ENCODE measurements at places on chromosomes 12 and 14. TPM values are rescaled to one million over a fixed set of nuclear protein-coding genes. Genes with fewer than 3 reads are reported as not detected.

DNA sequence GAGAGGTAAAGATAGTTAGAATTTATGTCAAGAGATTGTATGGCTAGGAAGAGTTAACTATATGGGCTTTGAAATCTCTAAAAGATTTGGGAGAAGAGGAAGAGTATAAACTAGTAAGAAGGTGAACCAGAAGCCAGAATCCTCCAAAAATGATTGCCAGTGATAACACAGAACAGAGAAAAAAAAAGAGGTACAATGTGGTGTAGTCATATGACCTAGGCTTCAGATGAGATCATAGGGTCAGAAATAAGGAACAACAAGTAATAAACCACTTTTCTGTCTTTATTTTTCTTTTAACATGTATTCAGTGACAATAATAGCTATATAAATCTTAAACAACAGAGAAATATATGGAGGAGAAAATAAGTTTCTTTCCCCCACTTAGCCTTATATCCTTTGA is 2.0 kb upstream of the NECAP1 start:
- DNase-seq, result no peak

DNA sequence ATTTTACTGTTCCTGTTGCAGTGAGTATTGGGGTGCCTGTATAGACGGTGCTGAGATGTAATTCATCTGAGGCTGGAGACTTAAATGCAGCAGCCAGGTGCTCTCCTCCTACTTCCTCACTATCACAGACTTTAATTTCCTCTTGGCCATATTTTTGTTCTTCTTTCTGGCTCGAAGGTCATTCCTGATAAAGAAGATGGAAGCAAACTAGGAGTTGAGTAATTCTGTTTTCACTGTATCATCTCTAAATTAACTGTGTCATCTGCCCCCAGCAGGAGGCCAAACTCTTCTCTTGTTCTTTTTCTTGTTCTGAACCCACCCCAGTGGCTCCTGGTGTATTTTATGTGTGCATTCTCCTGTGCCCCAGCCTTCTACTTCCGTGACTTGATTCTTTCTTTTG is 141.7 kb upstream of the ARHGAP5 start:
- DNase-seq, result no peak

Gene JPH4
- not detected for total RNA-seq

Gene DNAJC22
- total RNA-seq, result 1.0 TPM

DNA sequence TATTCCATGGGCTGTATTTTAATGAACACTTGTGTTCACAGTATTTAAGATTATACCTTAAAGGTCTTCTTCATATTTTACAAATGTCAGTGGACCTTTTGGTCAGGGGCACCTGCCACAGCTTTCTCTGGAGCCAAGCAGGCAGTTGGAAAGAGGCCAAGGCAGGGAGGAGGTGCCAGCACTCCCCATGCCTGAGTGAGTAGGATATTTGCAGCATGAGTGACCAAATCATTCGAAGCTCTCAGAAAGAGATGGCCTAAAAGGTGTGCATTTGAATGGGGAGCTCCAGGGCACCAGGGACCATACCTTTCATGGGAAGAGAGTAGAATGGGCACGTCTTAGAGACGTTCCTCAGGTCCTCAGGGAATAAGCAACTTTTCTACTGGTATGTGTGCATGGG is 121.6 kb downstream of the GPR135 start:
- DNase-seq, result no peak

DNA sequence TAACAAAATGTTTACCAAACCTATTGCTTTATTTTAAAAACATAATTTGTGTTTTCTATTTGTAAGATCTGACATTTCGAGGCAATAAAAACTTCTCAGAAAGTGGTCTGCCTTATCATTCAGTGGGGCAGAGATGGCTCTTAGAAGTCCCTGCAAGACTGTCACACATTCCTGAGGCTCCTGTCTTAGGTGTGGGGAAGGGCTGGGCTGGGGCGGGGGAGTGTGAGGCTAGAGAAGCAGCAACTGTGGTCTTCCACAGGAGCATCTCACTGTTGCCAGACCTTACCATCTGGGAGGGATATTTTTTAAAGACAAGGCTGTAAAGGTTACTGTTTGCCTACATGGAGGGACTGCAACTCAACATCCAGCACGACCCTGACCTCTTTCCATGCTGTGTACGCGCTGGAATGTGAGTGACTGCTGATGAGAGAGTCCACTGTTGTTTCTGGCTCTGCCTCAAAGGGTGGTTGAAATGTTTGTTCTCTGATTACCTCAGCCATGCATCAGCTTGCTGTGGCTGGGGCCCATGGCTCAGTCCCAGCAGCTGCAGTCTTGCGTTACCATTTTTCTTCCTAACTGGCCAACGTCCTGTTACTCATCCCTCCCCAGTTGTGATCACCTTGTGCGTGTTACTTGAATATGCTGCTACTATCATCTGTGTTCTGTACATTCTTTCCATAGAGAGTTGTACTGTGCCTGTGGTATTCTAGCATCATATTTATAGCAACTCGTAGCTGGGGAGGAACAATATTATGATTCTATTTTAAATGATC is 12.4 kb downstream of the ERG28 start:
- DNase-seq, result peak; percentile 95

Gene CLEC7A
- not detected for total RNA-seq

GRCh38 chr12:13383379-13383778 is 186.9 kb downstream of the EMP1 start:
- no peak for DNase-seq

GRCh38 chr12:124756166-124756565 is 107.5 kb downstream of the SCARB1 start:
- no peak for DNase-seq

DNA sequence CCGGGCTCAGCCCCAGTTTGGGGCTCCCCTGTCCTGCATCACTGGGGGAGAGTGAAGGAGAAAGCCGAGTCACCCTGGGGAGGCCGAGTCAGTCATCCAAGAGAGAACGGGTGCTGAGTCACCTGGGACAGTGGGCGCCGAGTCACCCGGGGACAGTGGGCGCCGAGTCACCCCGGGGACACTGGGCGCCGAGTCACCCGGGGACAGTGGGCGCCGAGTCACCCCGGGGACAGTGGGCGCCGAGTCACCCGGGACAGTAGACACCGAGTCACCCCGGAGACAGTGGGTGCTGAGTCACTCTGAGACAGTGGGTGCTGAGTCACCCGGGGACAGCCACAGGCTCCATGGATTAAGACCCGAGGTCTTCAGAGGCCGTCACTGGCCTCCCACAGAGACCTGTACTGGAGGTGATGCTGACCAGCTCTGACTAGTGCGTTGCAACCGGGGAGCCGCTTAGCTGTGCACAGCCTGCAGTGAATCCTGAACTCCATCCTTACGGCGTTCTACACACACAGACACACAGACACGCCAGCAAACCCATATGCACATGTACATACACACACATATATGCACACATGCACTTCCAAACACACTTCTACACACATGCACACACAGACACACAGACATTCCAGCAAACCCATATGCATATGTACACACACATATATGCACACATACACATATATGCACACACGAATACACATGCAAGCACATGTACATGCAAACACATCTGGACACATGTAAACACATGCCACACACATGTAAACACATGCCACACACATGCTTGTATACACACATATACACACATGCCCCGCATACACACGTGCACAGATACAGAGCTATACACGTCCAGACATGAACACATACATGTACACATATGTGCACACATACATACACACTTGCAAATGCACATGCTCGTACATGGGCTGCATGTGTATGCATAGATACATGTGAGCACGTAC is 64.9 kb upstream of the GALNT9 start:
- no peak for DNase-seq

DNA sequence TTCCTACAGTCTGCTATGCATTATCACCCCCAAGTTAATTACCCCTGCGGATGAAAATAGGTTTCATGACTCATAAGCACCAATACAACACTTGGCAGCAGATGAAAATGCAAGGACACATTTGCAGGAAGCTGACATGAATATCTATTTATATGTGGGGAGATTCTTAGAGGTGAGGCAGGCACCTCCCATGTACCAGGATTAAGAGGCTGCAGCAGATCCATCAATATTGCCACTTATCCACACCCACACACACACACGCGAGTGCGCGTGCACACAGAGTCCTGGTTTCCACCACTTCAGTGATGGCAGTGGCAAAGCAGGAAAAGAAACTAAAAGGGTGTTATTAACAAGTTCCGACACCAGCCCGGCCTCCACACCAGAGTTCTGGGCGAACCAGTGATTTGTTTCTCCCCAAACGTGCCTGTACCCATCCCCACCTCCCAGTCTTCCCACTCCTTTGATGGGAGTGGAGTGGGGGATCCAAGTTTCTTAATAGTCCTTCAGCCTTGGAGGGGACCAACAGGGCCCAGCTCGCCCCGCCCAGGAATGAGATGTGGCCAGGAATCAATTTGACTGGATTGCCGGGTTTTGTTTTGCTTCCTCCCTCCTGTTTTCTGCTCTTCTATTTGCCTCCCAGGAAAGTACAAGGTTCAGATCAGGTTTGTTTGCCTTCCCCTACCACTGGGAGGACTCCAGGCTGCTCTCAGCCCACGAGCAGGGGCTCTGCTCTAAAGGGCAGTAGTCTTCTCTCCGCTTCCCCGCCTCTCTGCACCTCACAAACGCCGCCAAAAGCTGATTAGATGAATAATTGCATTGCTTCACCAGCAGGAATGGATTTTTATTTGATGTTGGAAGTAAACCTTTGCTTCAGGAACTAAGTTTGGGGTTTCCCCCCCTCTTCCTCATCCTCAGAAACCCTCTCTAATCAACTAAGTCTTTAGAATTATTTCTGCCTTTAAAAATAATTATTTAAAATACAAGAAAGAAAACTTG is 5.2 kb downstream of the IRF2BPL start:
- no peak for DNase-seq

DNA sequence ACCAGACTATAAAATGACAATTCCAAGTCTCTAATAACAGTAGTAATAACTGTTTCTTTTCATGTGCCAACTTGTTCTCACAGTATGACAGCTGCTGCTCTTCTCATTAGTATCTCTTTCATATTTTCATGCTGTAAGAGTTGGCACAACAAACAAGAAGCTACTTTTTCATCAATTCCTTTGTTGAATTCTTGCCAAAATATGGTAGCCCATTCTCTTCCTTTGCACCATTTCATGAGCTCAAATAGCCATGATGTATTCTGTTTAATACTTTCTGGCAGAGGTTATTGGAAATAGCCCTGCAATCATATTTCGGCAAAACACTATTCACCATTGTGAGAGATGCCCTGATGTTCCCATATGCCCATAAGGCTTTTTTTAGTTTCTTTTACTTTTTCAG is 1100.7 kb downstream of the TRHDE start:
- DNase-seq, result no peak

Gene NPAS3
- total RNA-seq, result 0.07 TPM

Gene RD3L
- not detected for total RNA-seq

GRCh38 chr12:5176036-5176435 is 132.4 kb downstream of the KCNA5 start:
- no peak for DNase-seq

- no peak for DNase-seq
Observed at GRCh38 chr14:71437870-71438269, 494.4 kb upstream of the RGS6 start.

GRCh38 chr12:4056910-4057845 is 184.0 kb upstream of the PARP11 start:
- no peak for DNase-seq

DNA sequence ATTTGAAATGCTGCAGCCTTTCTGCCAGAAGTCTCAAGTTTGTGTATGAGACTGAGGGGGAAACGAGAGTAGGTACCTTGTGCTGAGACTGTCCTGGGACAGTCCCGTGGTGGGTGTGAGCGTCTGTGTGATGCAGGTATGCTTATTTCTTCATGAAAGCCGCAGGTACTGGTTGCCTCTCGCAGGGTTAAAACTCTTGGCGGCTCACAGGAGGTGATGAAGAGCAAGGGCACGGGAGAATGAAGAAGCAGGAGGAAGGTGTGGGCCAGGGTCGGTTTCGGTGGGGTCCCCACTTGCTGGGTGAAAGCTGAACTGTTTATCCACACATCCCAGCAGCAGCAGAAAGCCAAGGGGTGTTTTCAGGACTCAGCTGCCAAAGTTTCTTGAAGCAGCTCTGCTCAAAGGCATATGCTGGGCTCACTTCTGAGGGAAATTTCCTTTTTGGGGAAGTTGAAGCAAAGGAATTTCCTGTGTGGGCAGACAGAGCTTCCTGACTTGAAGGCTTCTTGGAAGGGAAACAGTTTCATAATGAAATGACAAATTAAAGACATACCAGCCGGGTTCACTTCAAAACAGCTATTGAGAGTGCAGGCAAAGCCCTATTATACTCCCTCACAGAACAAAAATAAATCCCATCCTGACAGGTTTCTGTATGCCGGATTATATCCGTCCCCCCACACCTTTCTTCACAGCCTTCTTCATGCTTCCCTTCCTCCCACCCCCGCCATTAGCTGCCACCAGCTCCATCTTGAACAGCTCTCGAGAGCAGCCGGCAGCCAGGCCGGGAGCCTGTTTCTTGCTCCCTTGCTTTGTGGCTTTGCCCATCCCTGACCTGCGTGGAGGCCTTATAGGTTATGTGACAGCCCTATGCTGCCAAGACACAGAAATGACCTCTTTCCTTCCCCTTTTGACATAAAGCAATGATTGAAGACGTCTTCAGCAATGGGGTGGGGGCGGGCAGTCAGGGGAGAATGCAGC is 116.6 kb downstream of the ETV6 start:
- DNase-seq, result no peak

DNA sequence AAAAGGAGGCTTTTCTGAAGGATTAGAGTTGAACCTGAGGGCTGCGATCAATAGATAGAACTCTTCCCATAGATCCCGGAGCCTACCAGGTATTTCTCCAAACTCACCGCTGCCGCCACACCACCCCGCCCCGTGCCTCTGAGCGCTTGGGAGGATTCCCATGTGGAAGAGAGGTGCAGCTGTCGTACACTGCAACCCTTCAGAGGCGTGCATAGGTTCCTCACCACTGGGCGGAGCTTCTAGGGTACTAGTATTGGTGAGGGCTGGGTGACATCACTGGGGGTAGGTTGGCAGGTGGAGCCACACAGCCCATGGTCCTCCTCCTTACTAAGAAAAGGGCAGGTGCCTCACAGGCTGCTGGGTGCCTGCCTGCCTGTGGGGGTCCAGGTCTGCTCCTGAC is 127.0 kb downstream of the TSPAN9 start:
- no peak for DNase-seq

- DNase-seq, result no peak
Observed at GRCh38 chr12:106758349-106759110, 16.0 kb upstream of the RIC8B start.

- no peak for DNase-seq
Observed at GRCh38 chr12:46553911-46554310, 181.3 kb upstream of the SLC38A2 start.

Gene HPD
- total RNA-seq, result 0.12 TPM

Gene CAPRIN2
- 19.8 TPM for total RNA-seq

Gene TEP1
- 7.0 TPM for total RNA-seq

Gene GPR68
- total RNA-seq, result 1.8 TPM

- DNase-seq, result no peak
Observed at GRCh38 chr12:92107094-92107493, 38.6 kb downstream of the BTG1 start.

Gene PPP1R36
- 0.12 TPM for total RNA-seq

DNA sequence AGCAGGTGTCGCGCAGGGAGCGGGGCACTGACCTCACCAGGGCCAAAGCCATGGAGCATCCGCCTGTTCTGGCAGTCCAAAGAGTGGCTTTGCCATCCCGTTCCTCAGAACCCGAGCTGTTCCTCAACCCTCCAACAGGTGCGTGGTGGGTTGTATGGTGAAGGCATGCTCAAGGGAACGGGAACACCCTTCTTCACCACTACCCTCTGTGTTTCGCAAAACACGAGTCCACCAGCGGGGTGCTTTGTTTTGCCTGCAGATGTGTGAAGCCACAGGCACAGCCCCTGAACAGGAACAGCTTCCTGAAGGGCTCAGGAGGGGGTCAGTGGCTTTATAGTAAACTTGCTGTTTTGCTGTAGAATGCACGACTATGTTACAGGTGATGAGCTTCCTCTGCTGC is 52.7 kb downstream of the SMOC1 start:
- no peak for DNase-seq

GRCh38 chr12:70590549-70591226 is 46.5 kb downstream of the PTPRB start:
- no peak for DNase-seq

Measured in epithelial cell of proximal tubule (primary cell).